ENCODE measurements at places on chromosomes 11 and 22.
A peak's percentile ranks its signal among the peaks of the same experiment; 100 is the strongest.

- no peak for DNase-seq
Measured at GRCh38 chr11:72102631-72102945, 509 bp downstream of the LAMTOR1 start.

DNA sequence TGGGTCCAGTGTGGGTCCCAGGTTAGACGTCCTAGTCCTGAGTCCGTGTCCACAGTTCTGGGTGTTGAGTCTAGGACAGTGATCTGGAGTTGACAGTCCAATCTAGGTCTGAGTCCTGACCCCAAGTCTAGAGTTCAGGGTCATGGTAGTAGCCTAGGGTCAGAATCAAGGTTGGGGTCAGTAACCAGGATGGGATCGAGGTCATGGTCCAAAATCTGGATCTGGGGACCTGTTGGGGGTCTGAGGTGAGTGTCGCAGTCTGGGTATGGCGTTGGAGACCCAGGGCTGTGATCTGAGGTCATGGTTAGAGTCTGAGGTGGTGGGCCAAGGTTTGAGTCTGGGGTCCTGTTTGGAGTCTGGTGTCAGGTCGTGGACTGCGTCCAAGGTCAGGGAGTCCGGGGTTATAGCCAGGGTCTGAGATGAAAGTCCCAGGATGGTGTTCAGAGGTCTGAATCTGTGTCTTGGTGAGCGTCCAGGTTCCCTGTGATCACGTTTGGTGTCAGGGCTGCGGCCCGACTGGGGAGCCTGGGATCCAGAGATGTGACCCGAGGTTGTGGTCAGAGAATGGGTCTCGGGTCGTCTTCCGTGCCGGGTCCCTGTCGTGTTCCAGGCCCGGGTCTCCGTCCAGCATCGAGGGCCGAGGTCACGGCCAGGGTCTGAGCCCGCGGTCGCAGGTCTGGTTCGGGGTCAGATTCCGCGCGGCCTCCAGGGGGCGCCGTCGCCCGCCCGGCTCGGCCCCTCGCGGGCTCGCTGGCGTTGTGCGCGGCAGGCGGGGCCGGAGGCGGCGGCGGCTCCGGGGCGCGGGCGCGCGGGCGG is 432 bp upstream of the GRK2 start:
- peak; percentile 84 for DNase-seq

GRCh38 chr11:47329431-47329986 is 23.0 kb downstream of the MYBPC3 start:
- no peak for DNase-seq

DNA sequence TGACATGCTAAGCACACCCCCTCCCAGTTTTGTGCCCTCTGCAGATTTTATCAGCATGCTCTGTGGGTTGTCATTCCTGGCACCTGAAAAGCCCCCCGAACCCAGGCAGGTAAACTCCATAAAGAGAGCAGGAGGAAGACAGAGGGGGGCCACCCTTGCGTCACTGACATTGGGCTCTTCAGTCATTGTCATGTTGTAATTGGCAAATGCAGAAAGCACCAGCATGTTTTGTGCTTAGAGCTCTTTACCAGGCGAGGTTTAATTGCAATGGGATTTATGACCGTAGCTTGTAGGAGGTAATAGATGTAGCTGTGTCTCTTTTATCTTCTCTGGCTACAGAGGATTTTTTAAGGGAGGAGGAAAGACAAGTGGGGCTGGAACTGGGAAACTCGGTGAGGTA is 201.7 kb downstream of the GRIK4 start:
- no peak for DNase-seq

GRCh38 chr11:43116071-43116470 is 195.7 kb upstream of the API5 start:
- DNase-seq: no peak

DNA sequence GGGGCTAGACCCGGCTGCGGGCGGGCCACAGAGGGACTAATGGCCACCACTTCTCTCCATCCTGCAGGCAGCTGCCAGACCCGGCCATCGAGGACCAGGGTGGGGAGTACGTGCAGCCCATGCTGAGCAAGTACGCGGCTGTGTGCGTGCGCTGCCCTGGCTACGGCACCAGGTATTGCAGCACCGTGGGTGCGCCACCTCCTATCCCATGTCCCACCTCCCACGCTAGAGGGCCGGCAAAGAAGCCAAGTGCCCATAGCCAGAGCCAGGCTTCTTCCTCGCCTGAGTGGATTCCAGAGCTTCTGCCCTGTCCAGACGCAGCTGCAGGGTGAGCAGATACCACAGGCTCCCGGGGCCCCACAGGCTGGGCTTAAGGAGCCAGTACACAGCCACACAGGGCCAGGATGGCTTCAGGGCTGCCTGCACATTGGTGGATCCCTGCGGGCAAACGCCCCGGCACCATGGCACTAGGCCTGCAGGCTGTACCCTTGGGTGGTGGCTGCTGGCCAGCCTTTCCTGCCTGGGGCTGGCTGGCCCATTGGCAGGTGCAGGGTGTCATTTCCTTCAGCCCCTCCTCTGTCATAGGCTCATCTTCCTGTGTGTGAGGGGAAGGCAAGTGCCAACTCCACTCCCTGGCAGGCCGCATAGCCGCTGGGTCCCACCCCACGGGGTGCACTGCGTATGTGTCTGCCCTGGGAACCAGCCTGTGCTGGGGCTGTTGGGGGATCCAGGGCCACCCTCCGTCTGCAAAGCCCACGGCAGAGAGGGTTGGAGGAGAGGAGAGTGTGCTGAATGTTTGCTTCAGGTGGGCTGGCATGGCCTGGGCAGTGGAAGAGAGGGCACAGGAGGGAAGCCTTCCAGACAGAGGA is 16.5 kb upstream of the DGCR8 start:
- no peak for DNase-seq

DNA sequence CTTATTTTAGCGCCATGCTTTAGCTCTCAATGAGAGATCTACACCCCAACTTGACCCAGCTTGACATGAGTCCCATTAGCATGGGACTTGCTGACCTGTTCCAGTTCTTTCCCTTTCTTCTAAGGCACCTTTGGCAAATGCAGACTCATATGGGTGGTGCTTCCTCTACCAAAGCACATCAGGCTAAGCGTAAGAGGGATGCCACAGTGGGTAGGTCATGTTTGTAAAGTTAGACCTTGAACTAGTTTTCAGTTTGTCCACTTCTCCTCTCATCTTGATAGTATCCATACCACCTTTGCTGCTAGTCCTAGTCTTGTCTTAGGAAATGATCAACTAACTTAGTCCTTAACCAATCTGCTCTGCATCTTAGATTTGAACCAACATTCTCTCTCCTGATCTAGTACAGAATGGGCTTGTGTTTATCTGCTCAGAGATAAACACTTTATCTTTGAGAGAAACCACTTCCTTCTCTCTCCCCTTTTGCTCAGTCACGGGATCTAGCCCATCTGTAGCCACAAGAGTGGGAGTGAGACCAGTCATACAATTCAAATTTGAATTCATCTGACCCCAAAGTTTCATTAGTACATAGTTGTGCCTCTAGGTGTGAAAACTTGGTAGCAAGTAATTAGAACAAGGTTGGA is 72.1 kb upstream of the CD44 start:
- DNase-seq: no peak

DNA sequence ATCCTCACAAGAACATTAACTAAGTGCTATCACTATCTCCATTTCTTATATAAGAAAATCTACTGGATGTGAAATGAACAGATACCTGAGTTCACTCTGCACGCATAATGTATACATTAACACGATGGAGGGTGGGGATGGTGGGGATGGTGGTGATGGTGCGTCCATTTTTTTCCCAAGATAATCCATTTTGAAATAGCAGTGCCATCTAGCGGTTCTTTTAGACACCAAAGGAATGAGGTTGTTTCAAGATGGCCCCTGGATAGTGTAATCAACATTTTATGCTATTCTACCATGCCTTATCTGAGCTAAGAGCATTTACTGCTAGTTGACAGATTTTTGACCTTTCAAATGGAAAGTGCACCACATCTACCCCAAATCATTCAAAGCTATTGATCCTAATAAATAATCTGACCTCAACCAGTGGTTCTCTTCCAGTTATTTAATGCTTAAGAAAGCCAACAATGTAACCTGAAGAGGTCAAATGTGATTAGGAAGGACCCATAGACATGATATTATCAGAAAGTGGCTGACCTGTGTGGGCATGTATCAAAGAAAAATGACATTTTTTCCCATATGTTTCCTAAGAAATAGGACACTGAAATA is 714.7 kb upstream of the TENM4 start:
- DNase-seq: no peak

- DNase-seq: no peak
Measured at GRCh38 chr11:97977726-97978125, 1043.0 kb upstream of the CNTN5 start.

GRCh38 chr11:27002838-27003237 is 8.9 kb downstream of the FIBIN start:
- DNase-seq: no peak

GRCh38 chr22:43744700-43745410 is 67.2 kb downstream of the EFCAB6 start:
- no peak for DNase-seq

Data from stimulated activated CD4-positive, alpha-beta T cell treated with anti-CD3 and anti-CD28 coated beads, Interleukin-2, amount 100 ng/mL, for 24 hours (primary cell).